Bronchus fibroblast of lung (primary cell): ENCODE measurements at places on chromosomes 4 and X. TPM values are rescaled to one million over a fixed set of nuclear protein-coding genes. Genes with fewer than 3 reads are reported as not detected.

LGI2 gene
- total RNA-seq: not detected in 2 replicates

CENPE gene
- total RNA-seq: 9.8 and 16.6 TPM in 2 replicates

VCX gene
- not detected in 2 replicates for total RNA-seq

NDST4 gene
- not detected in 2 replicates for total RNA-seq

MAPK10 gene
- total RNA-seq: 2.5 and 4.0 TPM in 2 replicates

USP17L13 gene
- total RNA-seq: not detected in 2 replicates
